GM13976 (cell line): ENCODE measurements at places on chromosomes 6 and 20.
A peak's percentile ranks its signal among the peaks of the same experiment; 100 is the strongest.

- DNase-seq, result peak; percentile 63
Measured at GRCh38 chr6:7086488-7086887, 21.3 kb upstream of the RREB1 start.

GRCh38 chr6:43779852-43780236 lies 9.8 kb downstream of the VEGFA start:
- DNase-seq, result no peak

GRCh38 chr20:24781418-24781980 lies 167.6 kb upstream of the CST7 start:
- DNase-seq, result no peak

- no peak for DNase-seq
Measured at GRCh38 chr6:127586372-127586771, 9.4 kb downstream of the C6orf58 start.

DNA sequence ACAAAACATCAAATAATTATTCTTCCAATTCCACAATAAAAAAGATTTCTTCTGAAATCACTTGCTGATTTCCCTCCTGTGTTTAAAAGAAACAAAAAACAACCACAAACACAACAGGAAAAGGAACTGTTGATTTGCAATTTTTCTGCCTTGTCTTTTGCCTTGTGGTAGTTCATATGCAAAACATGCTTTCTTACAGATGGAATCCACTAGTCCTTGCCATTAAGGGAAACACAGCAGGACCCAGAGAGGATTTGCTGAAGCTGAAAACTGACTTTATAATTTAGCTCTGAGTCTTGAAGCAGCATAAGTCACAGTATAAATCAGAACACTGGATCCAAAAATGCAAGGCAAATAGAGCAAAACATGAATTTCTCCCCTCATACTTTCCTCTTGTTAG lies 328.8 kb downstream of the PHF3 start:
- DNase-seq, result no peak

GRCh38 chr6:118867181-118867580 lies 26.8 kb upstream of the ASF1A start:
- DNase-seq, result no peak

DNA sequence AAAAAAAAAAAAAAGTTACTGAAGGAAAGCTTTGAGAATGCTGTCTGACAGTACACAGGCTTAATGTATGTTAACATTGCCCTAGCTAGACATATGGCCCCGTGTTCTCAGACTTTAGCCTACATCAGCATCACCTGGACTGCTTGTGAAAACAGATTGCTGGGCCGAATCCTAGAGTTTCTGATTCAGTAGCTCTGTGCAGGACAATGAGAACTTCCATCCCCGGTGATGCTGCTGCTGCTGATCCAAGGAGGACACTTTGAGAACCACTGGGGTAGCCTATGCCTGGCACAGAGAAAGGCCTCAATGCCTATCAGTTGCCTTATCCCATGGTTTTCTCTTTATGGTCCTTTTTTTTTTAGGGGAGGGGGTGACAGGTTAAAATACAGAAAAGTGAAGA lies 1.6 kb downstream of the HCK start:
- DNase-seq, result no peak

GRCh38 chr6:128432394-128432793 lies 88.0 kb downstream of the PTPRK start:
- DNase-seq, result no peak

GRCh38 chr6:169845426-169846285 lies 94.2 kb downstream of the ERMARD start:
- DNase-seq, result no peak

- DNase-seq, result no peak
Measured at GRCh38 chr6:125749865-125750691, 646 bp downstream of the HEY2 start.

DNA sequence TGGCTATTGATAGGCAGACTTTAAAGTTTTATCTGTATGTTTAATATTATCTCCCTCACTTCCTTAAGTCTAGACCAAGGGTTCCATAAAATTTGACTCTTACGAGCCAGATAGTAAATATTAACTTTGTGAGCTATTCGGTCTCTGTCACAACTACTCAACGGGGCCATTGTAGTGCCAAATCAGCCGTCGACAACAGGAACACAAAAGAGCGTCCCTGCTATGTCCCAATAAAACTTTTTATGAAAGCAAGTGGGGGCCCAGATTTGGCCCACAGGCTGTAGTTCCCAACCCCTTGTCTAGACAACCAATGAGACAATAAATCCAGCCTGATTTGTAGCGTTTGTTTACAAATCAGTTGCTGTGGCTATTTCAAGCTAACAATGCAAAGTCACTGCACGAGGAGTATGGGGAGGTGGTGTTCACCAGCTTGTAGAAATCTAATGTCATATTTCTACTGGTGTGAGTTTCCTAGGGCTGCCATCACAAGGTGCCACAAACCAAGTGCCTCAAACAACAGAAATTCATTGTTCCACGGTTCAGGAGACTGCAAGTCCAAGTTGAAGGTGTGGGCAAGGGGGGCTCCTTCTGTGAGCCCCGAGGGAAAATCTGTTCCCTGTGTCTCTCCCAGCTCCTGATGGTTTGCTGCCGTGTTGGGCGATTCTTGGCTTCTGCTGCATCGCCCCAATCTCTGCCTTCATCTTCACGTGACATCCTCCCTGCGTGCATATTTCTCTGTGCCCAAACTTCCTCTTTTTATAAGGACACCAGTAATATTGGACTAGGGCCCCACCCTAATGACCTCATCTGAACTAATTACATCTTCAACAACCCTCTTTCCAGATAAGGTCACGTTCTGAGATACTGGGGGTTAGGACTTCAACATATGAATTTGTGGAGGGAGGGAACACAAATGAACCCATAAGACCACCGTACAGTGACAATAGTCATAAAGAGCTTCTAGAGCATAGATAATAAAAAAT lies 356.0 kb upstream of the JARID2 start:
- DNase-seq, result no peak

DNA sequence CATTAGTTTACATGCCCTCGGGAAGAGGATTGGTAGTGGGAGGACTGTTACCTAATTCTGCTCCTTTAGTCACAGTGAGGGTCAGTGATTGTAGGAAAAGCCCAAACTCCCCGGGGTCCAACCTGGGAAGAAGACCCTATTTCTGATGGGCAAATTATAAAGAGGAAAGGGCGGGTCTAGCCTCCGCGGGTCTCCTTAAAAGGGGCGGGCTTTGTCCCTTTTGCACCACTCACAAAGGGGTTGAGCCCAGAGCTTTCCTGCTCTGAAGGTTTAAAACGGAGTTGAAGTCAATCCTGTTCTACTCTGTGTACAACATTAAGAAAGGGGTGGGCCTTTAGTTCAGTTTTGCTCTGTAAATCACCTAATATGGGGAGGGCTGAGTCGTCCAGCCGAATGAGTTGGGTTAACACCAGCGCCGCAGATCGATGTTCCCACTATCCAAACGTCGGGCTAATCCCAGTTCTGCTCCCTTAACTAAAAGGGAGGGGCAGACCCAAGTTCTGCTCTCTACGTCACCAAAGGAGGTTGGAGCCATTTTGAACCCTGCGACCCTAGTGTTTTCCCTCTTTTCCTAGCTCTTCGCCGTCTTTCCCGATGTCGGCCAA lies 920 bp upstream of the RNF5 start:
- no peak for DNase-seq

GRCh38 chr20:2771631-2772080 lies 28.8 kb downstream of the CPXM1 start:
- peak; percentile 27 for DNase-seq

DNA sequence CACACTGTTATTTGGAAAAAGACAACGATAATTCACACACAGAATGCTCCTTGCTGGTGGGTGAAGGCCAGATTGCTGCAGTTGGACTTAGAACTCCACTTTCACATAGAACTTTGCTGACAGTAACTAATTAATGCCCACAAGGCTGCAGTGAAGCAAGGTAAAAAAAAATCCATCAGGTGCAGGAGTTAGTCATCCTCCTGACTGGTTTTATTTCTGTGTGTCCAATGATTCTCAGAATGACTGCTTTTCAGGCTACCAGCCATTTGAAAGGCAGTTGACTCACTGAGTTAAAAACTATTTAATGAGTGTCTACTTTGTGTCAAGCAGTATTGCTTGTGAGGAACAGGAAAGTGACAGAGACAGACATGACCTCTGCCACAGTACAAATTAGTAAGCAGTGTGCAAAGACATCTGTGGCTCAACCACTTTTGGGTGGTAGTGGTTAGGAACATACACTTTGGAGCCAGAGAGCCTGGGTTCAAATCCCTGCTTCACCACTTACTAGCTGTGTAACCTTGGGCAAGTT lies 41.9 kb downstream of the ELOVL5 start:
- peak; percentile 45 for DNase-seq

DNA sequence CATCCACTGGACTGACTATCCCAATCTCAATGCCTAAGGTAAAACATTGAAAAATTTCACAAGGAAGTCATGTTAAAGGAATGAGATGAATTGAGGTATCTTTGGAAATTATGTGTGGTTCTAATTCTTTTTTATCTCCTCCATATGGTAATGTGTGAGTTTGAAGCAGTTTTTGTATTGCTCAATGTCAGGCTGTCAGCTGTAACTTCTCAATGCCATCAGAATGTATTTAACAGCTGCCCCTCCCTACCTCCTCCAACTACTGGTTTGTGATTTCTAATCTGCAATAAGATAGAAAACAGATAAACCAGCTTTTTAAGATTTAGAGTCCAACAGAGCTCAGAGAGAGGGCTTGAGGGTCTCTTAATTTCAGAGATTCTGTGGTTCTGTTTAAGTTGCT lies 1005.8 kb upstream of the ADGRB3 start:
- DNase-seq, result no peak

DNA sequence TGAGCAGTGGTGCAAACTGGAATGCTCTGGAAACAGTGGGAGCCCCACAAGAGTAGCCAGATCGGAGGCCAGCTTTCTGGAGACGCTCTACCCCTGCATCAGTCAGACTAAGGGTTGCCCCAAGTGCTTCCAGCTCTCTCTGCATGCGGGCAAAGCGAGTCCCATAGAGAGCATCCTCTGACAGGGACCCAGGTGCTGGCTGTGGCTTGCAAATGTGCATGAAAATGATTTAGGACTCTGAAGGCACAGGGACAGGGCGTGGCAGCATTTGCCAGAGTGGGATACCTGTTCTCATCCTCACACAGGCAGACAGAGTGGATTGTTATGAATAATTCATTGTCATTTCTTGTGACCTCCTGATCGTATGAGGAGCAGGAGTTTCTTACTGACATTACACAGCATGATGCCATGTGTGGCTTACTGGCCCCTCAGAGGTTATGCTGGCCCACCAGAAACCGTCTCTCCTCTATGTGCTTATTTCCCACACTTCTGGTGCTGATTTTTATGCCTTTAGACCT lies 10.3 kb downstream of the RIN2 start:
- no peak for DNase-seq

DNA sequence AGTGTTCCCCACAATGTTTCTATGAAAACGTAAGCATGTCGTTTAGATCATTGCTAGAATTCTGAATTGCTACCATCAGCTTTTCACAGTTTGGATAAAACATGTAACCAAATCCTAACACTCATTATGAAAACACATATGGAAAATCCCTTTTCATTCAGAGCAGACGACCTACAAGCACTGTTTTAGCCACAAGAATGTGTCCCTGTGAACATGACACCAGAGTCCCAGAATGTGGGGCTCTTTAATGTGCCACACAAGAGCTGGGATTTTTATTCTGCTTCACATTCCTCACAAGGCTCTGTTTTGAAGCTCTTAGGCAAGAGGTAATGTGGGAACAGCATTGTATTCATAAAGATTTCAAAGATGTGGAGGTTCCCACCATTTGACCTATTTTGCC lies 141.1 kb upstream of the CITED2 start:
- peak; percentile 41 for DNase-seq

DNA sequence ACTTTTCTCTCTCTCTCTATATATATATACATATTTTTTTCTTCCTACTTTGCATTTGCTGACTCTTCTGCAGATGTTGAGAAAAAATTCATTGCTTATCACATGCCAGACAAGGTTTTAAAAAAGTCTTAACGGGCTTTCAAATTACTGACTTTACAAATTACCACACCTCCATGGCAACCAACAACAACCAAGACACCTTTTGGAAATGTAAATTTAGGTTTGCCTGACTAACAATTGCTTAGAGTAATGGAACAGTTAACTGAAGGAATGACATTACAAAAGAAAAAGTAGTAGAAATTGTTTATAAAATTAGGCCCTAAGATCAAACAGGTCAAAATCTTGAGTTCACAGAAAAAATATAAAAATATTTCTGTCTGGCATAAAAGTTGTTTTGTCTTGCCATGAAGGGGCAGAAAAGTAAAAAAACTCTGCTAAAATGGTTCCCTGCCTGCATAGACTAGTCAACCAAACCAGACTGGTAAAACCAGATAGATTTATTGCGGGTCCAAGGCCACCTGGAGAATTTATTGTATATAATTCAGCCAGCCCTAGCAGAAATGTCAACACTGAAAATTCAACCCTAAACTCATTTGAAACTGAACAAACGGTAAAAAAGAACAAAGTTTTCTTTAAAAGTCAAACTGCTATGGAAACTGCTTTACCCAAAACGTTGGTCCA lies 92.8 kb upstream of the FRMD1 start:
- DNase-seq, result no peak

GRCh38 chr20:37562695-37563480 lies 35.2 kb upstream of the BLCAP start:
- DNase-seq, result no peak

DNA sequence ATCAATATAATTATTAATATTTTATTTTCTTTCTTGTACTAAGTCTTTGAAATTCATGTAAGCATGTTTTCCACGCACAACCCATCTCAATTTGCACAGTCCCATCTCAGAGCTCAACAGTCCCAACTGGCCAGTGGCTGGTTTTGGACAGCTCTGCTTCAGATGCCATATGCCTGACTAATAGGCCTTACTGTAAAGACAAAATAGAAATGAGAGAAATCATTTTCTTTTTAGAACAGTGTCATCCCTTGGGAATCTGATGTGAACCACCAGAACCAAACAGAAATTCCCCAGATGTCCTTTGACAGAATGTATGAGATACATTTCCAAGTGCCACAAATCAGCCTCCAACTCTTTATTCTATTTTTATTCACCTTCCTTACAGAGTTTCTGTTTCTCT lies 338.9 kb downstream of the ESR1 start:
- DNase-seq, result no peak

GRCh38 chr6:30748851-30749540 lies 4.6 kb upstream of the IER3 start:
- no peak for DNase-seq

DNA sequence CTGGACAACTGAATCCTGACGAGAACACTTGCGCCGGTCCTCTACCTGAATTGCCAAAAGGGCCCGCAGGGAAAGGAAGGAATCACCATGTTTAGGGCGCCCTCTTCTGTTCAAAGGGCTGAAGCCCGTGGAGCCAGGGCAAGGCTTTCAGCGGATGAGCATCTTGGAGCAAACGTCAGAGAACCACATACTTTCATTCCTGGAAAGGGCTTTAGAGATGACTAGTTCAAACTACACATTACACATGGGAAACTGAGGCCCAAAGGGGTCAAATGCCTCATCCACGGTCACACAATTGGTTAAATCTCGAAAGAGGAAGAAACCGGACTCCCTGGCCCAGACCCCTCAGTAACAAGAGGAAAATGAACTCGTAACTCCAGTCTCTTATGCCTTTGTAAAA lies 11.5 kb upstream of the ZNF133 start:
- DNase-seq, result peak; percentile 59

- no peak for DNase-seq
Measured at GRCh38 chr6:40391851-40392517, 195.2 kb downstream of the LRFN2 start.
